ENCODE measurements at places on chromosomes 6 and 20. TPM values are rescaled to one million over a fixed set of nuclear protein-coding genes. Genes with fewer than 3 reads are reported as not detected.

CDH4 gene
- 1.1 TPM for total RNA-seq

CBLN4 gene
- 0.35 TPM for total RNA-seq

CLPSL1 gene
- total RNA-seq = not detected

KIF25 gene
- not detected for total RNA-seq

OPN5 gene
- 0.16 TPM for total RNA-seq

SULF2 gene
- total RNA-seq = 257 TPM

GSTA2 gene
- total RNA-seq = 0.28 TPM

GRCh38 chr6:108113557-108114519, 39.3 kb upstream of the OSTM1 start:
- peak; percentile 56 for DNase-seq
- H3K27me3 ChIP-seq = peaks cover 45% of the 10 kb centered on the region
- H3K4me1 ChIP-seq = no peaks in the 10 kb centered on the region
- no peak overlapping the region for H3K4me3 ChIP-seq

GRCh38 chr6:160226118-160226591, 32.5 kb downstream of the SLC22A2 start:
- no peak for DNase-seq
- no peaks in the 10 kb centered on the region for H3K36me3 ChIP-seq
- H3K4me3 ChIP-seq = no peak overlapping the region
- H3K27me3 ChIP-seq = no peaks in the 10 kb centered on the region

DNA sequence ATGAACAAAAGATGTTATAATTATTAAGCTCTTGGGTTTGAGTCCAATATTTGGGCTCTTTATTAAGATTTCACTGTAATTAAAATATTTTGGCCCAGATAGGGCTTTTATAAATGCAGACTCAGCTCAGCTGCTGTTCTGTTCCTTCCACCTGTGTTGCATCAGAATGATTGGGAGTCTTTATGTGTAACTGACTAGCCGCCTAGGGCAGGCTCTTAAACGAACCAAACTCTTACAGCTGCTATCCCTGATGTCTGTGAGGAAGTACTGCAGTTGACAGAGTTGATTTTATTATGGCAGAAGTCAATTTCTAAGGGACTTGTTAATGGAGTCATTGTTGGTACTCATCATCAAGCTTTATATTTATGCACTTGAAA, 144.7 kb downstream of the MYO6 start:
- H3K4me3 ChIP-seq = no peak overlapping the region
- no peak for DNase-seq
- H3K27ac ChIP-seq = no peak overlapping the region
- H3K36me3 ChIP-seq = peaks cover 2% of the 10 kb centered on the region
- no peaks in the 10 kb centered on the region for H3K27me3 ChIP-seq

DNA sequence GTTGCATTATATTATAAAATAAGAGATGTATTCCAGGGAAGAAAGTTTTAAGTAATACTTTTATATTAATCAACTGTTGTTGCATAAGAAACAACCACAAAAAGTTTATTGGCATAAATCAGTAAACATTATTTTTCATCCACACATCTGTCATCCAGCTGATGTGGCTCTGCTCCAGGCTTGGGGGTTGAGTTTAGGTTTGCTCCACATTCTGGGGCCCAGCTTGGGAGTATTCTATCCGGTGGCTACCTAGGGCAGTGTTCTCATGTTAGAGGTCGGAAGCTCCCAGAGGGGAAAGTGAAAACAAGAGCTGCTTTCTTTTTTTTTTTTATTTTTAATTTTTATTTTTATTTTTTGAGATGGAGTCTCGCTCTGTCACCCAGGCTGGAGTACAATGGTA, 728.4 kb upstream of the FLRT3 start:
- no peak overlapping the region for H3K27ac ChIP-seq
- no peak for DNase-seq
- H3K4me3 ChIP-seq = no peak overlapping the region
- H3K4me1 ChIP-seq = no peaks in the 10 kb centered on the region
- H3K27me3 ChIP-seq = no peaks in the 10 kb centered on the region
- no peaks in the 10 kb centered on the region for H3K36me3 ChIP-seq

GRCh38 chr20:56953048-56953586, 313.3 kb downstream of the BMP7 start:
- no peak overlapping the region for H3K4me3 ChIP-seq
- H3K27me3 ChIP-seq = no peaks in the 10 kb centered on the region
- no peaks in the 10 kb centered on the region for H3K4me1 ChIP-seq
- H3K27ac ChIP-seq = no peak overlapping the region
- H3K36me3 ChIP-seq = no peaks in the 10 kb centered on the region
- no peak for DNase-seq

DNA sequence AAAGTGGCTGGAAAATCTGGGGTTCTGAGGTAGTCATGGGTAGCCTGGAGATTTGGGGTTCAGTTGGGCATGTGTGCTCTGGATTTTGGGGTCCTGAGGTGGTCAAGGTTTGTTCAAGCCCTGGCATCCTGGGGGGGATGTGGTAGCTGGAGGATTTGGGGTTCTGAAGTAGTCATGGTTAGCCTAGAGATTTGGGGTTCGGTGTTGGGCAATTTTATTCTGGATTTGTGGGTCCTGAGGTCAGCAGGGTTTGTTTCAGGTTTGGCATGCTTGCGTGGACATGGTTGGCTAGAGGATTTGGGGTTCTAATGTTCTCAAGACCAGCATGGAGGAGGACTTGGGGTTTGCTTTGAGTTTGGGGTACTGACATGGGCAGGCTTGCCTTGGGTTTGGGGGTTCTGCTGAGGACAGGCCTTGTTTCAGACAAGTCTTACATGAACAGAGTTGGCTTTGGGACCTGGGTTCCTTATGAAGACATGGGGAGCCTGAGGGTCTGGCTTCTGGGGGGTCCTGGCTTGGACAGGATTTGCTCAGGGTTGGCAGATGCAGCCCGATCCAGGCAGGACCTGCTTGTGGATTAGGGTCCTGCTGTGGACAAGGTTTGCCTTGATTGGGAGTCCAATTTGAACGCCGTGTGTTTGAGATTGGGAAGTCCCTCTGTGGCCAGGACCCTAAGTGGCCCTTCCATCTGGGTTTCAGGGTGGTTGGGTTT, 906 bp downstream of the ANKRD60 start:
- H3K27me3 ChIP-seq = peaks cover 19% of the 10 kb centered on the region
- no peak overlapping the region for H3K27ac ChIP-seq
- no peak overlapping the region for H3K4me3 ChIP-seq

GRCh38 chr6:32317541-32317940, 54.2 kb downstream of the TSBP1 start:
- H3K4me3 ChIP-seq = no peak overlapping the region
- DNase-seq = no peak
- H3K27ac ChIP-seq = no peak overlapping the region
- no peaks in the 10 kb centered on the region for H3K4me1 ChIP-seq

DNA sequence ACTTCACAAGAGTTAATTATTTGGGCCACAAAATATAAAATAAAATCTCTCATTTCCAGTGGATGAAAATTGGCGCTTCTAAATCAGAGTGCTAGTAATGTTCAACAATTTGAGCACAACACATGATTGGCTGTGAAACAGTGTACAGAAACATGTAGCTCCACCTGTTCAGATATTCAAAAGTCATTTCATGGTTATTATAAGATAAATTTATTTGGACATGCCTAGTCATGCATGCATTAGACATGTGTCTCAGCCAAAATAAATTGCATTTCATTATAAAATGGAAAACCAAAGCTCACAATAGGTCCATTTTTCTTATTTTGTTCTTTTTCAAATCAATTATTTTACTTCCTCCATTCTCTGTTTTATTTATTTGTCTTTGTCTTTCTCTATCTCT, 374.8 kb downstream of the LMBRD1 start:
- no peak overlapping the region for H3K4me3 ChIP-seq
- H3K36me3 ChIP-seq = no peaks in the 10 kb centered on the region
- H3K27ac ChIP-seq = no peak overlapping the region
- H3K4me1 ChIP-seq = no peaks in the 10 kb centered on the region

- H3K27me3 ChIP-seq = no peaks in the 10 kb centered on the region
- H3K4me3 ChIP-seq = no peak overlapping the region
- H3K36me3 ChIP-seq = no peaks in the 10 kb centered on the region
- H3K27ac ChIP-seq = no peak overlapping the region
- peaks cover 2% of the 10 kb centered on the region for H3K4me1 ChIP-seq
Measured at GRCh38 chr6:148435386-148435785, 92.7 kb downstream of the SASH1 start.

DNA sequence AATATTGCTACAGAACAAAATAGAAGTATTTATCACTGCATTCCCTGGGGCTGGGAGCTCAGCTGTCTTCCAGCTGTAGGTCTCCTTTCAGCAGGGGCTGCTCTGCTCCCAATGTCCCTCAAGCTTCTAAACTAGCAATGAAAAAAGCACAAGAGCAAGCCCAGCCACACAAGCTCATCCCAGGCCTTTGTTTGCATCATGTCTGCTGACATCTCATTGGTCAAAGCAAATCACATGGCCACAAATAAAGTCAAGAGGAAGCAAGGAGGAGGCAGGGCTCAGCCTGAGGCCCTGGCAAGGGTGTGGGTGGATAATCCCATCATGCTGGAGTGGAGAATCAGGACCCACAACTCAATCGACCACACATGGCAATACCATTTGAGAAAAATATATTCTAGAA, 2.2 kb upstream of the BFSP1 start:
- H3K36me3 ChIP-seq = no peaks in the 10 kb centered on the region
- H3K27ac ChIP-seq = no peak overlapping the region
- no peak overlapping the region for H3K4me3 ChIP-seq
- H3K4me1 ChIP-seq = no peaks in the 10 kb centered on the region
- DNase-seq = no peak

GRCh38 chr6:111592726-111593511, 12.8 kb downstream of the TRAF3IP2 start:
- H3K36me3 ChIP-seq = no peaks in the 10 kb centered on the region
- H3K4me1 ChIP-seq = peaks cover 18% of the 10 kb centered on the region
- no peak for DNase-seq
- no peak overlapping the region for H3K27ac ChIP-seq
- H3K4me3 ChIP-seq = no peak overlapping the region

GRCh38 chr6:55469951-55470366, 109.0 kb downstream of the HMGCLL1 start:
- DNase-seq = peak; percentile 63
- H3K36me3 ChIP-seq = no peaks in the 10 kb centered on the region
- no peaks in the 10 kb centered on the region for H3K4me1 ChIP-seq
- no peak overlapping the region for H3K4me3 ChIP-seq
- no peak overlapping the region for H3K27ac ChIP-seq

DNA sequence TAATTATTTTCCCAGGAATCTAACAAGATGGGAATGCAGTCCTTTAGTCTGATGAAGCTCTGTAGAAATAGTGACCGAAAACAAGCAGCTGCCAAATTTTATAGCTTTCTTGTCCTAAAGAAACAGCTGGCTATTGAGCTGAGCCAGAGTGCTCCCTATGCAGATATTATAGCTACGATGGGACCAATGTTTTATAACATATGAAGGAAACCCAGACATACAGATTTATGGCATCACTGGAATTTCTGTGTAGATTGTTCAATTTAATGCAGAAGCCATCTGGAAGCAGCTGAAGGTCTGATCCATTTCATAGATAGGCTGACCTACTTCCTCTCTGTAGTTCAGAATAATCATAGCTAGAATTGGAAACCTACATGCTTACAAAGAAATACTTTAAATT, 11.8 kb upstream of the SNPH start:
- H3K36me3 ChIP-seq = no peaks in the 10 kb centered on the region
- no peak overlapping the region for H3K27ac ChIP-seq
- H3K27me3 ChIP-seq = no peaks in the 10 kb centered on the region
- H3K4me1 ChIP-seq = no peaks in the 10 kb centered on the region

DNA sequence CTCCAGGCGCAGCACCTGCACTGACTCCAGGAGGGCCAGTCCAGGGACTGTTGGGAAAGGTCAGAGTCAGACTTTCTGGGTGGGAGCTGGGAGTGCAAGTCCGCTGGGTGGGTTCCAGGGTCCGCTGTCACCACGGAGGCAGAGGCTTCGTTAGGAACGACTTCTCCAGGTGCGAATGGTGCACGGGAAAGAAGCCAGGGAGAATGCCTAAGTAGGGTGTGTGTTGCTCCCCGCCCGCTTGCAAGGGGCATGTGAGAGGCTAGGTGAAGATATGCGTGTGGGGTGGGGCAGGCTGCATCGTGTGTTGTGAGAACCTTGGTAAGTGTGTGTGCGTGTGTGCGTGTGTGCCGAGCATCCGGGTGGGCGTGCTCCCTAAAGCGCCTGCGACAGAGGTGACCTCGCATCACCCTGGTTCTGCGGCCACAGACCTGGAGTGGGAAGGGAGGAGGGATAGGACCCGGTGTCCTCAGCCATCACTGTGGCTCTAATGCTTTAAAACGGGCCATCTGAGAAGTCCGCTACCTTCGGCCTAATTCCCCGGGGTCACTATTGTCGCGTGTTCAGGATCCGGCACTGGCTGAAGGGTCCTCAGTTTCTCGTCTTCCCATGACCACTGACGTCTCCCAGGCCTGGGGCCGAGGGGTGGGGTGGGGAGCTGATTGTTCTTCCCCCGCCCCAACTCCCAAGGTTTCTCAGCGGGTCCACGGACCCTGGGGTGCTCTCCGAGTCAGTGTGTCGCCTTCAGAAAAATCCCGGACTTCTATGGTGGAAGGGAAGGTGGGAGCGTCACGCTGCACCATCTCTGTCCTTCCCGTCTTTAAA, 6.1 kb downstream of the SLC32A1 start:
- no peaks in the 10 kb centered on the region for H3K36me3 ChIP-seq
- H3K4me1 ChIP-seq = peaks cover 14% of the 10 kb centered on the region

DNA sequence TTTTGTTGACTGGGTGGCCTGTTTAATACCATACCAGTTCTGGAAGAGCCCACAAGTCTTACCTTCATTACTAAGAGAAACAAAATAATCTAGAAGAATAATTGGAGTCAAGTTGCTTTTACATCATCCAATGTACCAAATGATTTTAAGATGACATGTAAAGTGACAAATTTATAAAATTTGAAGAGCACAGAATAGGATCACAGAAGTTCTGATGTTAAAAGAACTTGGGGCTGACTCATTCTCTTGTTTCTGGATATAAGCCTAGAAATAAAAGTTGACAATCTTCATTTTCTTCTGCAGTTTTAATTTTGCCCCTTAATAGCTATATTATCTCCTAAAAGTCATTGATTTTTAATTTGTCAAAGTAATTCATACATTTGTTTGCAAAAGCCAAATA, 317.5 kb upstream of the MARCKS start:
- H3K4me1 ChIP-seq = no peaks in the 10 kb centered on the region
- no peak overlapping the region for H3K4me3 ChIP-seq
- H3K36me3 ChIP-seq = no peaks in the 10 kb centered on the region
- no peaks in the 10 kb centered on the region for H3K27me3 ChIP-seq
- no peak overlapping the region for H3K27ac ChIP-seq

GRCh38 chr6:47141171-47141570, 99.0 kb upstream of the ADGRF1 start:
- DNase-seq = no peak
- no peaks in the 10 kb centered on the region for H3K4me1 ChIP-seq
- H3K27me3 ChIP-seq = no peaks in the 10 kb centered on the region
- no peak overlapping the region for H3K27ac ChIP-seq
- H3K36me3 ChIP-seq = no peaks in the 10 kb centered on the region

DNA sequence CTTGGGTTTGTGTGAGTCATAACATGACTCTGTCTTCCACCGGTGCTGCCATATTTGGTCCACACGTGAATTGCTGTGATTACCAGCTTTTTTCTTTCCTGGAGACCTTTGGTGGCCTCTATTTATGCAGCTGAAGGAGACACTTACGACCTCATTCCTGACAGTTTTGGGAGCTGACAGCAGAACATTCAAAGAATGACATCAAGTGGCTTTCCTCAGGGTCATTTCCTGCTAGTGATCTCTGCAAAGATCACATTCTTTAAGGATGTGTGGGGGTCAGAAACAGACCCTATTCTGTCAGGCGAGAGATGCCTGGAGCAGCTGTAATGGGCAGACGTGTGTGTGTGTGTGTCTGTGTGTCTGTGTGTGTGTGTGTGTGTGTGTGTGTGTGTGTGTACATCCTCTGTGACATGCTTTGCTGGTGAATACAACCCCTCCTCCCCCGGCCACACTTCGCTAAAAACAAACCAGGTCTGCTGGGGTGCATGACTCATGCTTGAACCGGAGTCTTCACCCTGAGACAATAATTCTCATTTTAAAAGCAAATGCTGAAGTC, 115.6 kb downstream of the TMEM170B start:
- H3K27me3 ChIP-seq = no peaks in the 10 kb centered on the region
- H3K36me3 ChIP-seq = no peaks in the 10 kb centered on the region
- DNase-seq = peak; percentile 51
- H3K27ac ChIP-seq = no peak overlapping the region
- peaks cover 16% of the 10 kb centered on the region for H3K4me1 ChIP-seq

Measured in kidney (tissue), 22 donors.